ENCODE measurements at places on chromosomes 11 and 22.

GRCh38 chr11:62544581-62545436, 1.8 kb downstream of the AHNAK start:
- no peak for DNase-seq

- DNase-seq: no peak
Measured at GRCh38 chr11:83033972-83034672, 37.6 kb downstream of the RAB30 start.

GRCh38 chr22:20811971-20812660, 38.2 kb downstream of the SERPIND1 start:
- DNase-seq: no peak

GRCh38 chr22:28366856-28367255, 312.8 kb downstream of the TTC28 start:
- no peak for DNase-seq

- DNase-seq: no peak
Measured at GRCh38 chr22:31446208-31446607, 43.4 kb downstream of the EIF4ENIF1 start.

GRCh38 chr22:46900549-46900948, 138.1 kb downstream of the TBC1D22A start:
- DNase-seq: no peak

- DNase-seq: no peak
Measured at GRCh38 chr11:59756845-59757244, 1.7 kb downstream of the STX3 start.

DNA sequence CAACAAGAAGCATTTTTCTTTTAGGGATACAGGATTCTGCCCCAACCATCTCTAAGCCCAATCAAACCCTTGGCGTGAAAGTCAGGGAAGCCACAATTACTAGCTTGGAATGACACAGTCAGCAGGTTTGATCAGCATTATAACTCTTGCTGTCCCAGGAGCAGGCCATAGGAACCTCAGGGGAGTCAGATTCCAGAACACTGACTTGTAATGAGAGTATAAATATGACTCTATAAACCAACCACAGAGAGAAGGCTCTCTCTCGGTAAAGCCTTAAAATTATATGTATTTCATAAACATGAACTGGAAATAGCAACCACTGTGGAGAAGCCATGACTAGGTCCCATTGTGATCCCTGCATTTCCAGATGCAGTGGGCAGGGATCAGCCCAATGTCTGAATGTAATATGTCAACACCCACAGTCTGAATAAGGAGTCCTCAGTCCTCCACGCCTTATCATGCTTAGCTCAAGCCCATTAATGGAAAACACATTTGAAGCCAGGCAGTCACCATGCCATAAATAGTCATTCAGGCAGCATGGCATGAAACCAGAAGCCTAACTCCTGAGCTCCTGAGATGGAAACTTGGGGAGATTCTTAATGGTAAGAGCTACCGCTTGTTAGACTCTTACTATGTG, 99.1 kb upstream of the MTNR1B start:
- DNase-seq: no peak

- no peak for DNase-seq
Measured at GRCh38 chr11:44356351-44356750, 46.4 kb upstream of the ALX4 start.
